ENCODE measurements at places on chromosomes 7 and 10.

DNA sequence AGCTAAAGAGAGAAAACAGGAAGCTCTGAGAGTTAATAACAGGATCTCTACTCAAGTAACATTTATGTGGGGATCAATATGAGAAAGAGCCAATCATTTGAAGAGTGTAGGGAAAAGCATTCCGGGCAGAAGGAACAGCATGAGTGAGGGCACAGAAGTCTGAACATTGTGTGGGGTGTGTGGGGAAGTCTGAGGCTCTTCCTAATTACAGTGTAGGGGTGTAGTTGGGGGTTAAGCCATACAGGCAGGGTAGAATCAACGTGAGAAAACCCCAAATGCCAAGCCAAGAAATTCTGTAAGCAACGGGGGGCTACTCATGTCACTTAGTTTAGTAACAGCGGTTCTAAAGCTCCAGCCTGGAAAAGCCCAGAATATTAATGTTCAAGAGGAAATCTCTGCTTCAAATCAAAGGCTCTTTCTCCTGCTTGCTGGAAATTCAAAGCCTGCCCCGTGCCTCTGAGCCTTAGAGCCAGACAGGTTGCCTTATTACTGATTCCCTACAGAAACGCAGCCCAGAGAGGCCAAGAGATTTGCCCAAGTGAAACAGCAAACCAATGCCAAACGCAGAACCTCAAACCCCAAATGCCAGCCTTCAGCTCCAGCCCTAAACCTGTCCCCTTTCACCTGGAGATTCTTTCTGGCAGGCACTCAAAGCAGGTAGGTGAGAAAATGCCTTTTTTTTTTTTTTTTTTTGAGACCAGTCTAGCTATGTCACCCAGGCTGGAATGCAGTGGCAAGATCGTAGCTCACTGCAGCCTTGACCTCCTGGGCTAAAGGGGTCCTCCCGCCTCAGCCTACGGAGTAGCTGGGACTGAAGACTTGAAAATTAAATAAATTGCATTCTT is 36.1 kb downstream of the DNAJB12 start:
- no peak for DNase-seq

DNA sequence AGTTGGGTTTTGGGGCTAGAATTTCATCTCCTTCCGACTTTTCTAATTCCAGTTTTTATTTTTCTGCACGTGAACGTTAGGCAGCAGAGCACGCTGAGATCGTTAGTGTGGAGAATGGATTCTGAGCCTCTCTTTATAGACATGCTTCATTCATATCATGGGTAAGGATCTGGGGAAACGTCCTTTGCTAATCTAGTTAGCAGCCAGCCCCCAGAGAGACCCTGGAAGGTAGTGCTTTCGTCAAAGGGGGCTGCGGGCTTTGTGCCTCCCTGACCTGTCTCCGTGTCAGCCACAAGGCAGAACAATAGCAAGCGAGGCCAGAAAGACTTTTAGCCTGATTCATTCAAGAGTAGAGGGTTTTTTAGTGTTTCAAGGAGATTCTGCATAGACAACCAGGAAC is 196.3 kb upstream of the KLF6 start:
- no peak for DNase-seq

DNA sequence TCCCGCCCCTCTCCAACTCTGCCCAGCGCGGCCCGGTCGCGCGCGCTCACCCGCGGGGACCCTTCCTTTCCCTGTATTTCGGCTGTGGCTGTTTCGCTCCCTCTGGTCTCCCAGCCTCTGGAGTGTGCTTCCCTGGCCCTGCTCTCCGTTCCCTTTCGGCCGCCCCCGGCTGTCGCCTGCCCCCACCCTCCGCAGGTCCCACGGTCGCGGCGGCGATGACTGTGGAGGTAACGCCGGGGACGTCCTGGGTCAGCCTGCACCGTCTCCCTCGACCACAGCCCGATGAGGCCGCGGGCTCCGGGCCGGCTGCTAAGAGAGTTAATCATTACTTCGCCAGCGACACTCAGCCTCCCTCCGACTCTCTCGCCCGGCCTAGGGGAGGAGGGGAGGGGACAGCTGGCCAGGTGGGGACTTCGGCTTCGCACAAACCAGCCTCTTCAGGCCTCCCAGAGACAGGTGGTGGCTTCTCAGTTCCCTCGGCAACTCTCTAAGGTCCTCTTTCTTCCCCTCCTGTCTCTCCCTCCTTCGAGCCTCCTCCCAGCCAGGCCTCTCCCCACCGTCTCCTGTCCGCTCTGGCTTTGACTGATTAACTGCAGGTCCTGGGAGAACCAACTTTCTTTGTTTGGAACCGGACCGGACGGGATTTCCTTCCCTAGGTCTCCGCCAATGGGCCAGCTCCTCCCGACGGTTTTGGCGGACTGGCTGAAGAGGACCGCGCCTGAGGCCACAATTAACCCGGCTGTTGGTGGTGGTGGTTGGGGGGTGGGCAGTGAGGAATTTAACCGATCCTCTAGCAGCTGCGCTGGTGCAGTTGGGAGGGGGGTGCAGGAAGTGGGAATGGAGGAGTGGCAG is 5.6 kb upstream of the PAX2 start:
- no peak for DNase-seq

GRCh38 chr10:15483215-15484075 is 112.4 kb upstream of the FAM171A1 start:
- no peak for DNase-seq

- DNase-seq = no peak
Observed at GRCh38 chr7:45073786-45074527, 14.8 kb downstream of the NACAD start.

DNA sequence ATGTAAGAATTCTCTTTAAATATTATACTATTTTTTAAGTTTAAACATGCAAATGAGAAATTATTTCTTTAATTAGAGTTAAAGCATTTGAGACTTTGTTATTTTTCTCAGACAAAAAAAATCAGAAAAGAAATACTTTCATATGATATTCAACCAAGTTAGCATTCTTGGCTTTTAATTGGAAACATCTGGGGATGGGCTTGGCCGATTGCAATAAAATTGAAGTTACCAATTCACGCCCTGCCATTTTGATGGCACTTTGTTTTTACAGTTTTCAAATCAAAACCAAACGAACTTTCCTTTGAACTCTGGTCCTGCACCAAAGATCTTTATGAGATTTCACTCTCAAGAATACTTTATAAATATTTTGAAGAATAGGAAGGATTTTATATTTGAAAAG is 127.7 kb downstream of the ATE1 start:
- no peak for DNase-seq

- no peak for DNase-seq
Observed at GRCh38 chr7:50509459-50509858, 55.7 kb downstream of the DDC start.

GRCh38 chr7:27095050-27095896 is 527 bp downstream of the HOXA1 start:
- DNase-seq = no peak

- DNase-seq = no peak
Observed at GRCh38 chr10:4733150-4733842, 92.7 kb upstream of the AKR1E2 start.

Data from DMS153 (cell line).